ENCODE measurements at places on chromosomes 16 and 17. TPM values are rescaled to one million over a fixed set of nuclear protein-coding genes. Genes with fewer than 3 reads are reported as not detected.

The CBX4 gene
- 8.9 TPM for total RNA-seq

The CYGB gene
- total RNA-seq: 4.4 TPM

The PHOSPHO1 gene
- not detected for total RNA-seq

The ZFP3 gene
- total RNA-seq: 0.97 TPM

The SEZ6L2 gene
- 5.9 TPM for total RNA-seq

The ANKRD40CL gene
- not detected for total RNA-seq

The TMEM220 gene
- total RNA-seq: 1.1 TPM

The CCDC154 gene
- total RNA-seq: 0.25 TPM

The IL21R gene
- not detected for total RNA-seq

The ITGA2B gene
- total RNA-seq: 0.76 TPM

The KCNH4 gene
- total RNA-seq: 0.19 TPM

The ZNF19 gene
- total RNA-seq: 2.1 TPM

The GGT6 gene
- total RNA-seq: under 0.01 TPM

The ZNF423 gene
- total RNA-seq: 12.1 TPM

The TP53TG3 gene
- not detected for total RNA-seq

The PRAC2 gene
- not detected for total RNA-seq

The MAP2K6 gene
- 2.9 TPM for total RNA-seq

The ATP1B2 gene
- total RNA-seq: not detected

The KRT24 gene
- total RNA-seq: not detected

The CXCL16 gene
- total RNA-seq: 1.3 TPM

The ATP2A3 gene
- total RNA-seq: 0.06 TPM

The NPIPA3 gene
- 0.16 TPM for total RNA-seq

The MSLN gene
- total RNA-seq: not detected

The PABPN1L gene
- not detected for total RNA-seq

The BAIAP3 gene
- 3.7 TPM for total RNA-seq

The TEKT1 gene
- total RNA-seq: not detected

The CCDC144A gene
- total RNA-seq: 0.16 TPM

The GRAP gene
- 63.0 TPM for total RNA-seq

The CTRB2 gene
- total RNA-seq: not detected

The CDC27 gene
- total RNA-seq: 142 TPM

The NACA2 gene
- not detected for total RNA-seq

The KRT16 gene
- total RNA-seq: 0.19 TPM

The ADGRG3 gene
- 1.8 TPM for total RNA-seq

The FOXN1 gene
- total RNA-seq: not detected

The SPATA32 gene
- not detected for total RNA-seq

The PLCG2 gene
- total RNA-seq: 12.3 TPM
